LNCaP clone FGC (cell line): ENCODE measurements at places on chromosomes 5 and 9.
A peak's percentile ranks its signal among the peaks of the same experiment; 100 is the strongest.

DNA sequence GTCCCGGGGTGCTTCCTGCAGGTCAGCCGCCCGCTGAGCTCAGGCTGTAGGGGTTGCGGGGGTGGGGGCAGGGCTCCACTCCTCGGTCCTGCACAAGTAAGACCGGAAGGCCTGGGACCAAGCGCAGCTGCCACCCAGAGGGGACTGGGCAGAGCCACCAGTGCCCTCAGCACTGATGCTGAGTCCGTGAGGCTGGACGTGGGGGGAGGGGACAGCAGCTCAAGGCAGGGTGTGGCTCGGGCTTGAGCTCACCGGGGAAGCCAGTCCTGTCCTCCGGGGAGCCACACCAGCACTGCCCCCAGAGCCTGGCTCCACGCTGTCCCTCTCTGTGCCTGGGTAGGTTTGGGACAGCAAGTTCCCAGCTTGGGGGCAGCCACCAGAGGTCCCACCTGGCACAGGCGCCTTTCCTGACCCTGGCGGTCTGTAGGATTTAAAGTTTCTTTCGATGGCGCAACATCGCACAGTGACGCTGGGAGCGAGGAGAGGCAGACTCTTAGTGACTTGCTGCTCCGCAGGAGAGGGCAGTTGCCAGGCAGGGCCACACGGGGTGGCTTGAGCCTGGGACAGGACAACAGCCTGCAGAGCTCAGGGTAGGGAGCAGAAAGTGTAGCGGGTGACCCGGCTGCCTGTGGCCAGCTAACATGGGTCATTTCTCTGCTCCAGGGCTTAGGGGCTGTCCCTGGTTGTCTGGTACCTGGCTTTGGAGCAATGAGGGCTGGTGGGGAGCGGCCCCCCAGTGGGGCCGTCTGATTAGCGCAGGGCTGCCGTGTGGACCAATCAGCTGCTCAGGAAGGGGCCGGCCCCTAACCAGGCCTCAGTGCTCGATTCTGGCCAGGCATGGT lies 5.7 kb downstream of the LCN1 start:
- DNase-seq = no peak

GRCh38 chr9:14279671-14280070 lies 34.3 kb downstream of the NFIB start:
- no peak for DNase-seq

- no peak for DNase-seq
Measured at GRCh38 chr9:130854092-130854491, 19.0 kb downstream of the ABL1 start.

GRCh38 chr5:148912146-148912545 lies 85.7 kb downstream of the ADRB2 start:
- DNase-seq = no peak

GRCh38 chr9:114335745-114336144 lies 6.1 kb downstream of the ORM2 start:
- no peak for DNase-seq

- no peak for DNase-seq
Measured at GRCh38 chr9:112028242-112029221, 131.9 kb downstream of the UGCG start.

DNA sequence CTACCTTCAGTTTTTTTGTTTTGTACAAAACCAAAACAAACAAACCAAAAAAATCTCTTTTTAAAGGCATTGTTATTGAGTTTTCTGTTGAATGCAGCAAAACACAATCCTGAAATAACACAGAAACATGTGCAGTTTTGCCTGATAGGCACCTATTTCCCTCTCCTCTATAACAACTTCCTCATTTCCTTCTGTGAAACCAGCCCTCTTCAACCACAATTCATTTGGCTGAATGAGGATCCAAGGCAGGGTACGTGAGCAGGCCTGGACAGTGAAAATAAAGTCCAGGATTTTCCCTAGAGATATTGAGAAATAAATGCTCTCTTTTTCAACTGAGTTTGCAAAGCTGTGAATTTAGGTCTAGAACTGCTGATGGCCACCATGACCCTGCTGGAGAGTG lies 134.8 kb upstream of the LARP1 start:
- DNase-seq = no peak

DNA sequence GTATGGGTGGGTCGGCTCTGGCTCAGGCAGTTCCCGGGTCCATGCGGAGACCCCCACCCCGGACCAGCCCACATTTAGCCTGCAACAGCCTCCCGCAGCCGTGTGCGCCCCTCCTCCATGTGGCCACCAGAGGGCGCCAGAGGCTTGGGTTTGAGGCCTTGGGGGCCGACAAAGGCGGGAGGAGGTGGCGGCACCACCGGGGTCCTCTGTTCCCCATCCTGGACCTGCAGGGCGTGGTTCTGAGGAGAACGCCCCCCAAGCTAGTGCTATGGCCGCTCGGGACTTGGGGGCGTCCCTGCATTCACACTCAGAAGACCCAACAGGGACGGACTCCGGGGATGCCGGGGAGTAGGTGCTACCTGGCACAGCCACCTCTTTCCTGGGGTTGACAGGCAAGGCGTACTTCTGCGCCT lies 16.5 kb downstream of the ASS1 start:
- DNase-seq = no peak

DNA sequence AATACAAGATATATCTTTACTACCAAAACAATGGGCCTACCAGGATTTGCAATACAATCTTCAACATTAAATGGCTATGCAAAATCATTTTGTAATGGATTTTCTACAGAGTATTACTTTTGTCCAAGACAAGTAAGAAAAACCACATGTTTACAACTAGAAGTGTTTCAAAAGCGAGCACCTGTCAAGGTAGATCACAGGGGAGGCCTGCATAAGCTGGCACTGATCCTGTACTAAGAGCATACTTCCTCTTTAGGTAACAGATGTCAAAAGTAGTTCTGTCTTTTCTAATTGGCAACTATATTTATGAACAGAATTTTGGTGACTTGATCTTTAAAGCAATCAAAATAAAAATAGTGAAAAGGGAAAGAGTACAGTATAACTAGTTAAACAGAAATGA lies 249.0 kb downstream of the MLLT3 start:
- no peak for DNase-seq

- no peak for DNase-seq
Measured at GRCh38 chr5:126540631-126541030, 54.4 kb downstream of the ALDH7A1 start.

DNA sequence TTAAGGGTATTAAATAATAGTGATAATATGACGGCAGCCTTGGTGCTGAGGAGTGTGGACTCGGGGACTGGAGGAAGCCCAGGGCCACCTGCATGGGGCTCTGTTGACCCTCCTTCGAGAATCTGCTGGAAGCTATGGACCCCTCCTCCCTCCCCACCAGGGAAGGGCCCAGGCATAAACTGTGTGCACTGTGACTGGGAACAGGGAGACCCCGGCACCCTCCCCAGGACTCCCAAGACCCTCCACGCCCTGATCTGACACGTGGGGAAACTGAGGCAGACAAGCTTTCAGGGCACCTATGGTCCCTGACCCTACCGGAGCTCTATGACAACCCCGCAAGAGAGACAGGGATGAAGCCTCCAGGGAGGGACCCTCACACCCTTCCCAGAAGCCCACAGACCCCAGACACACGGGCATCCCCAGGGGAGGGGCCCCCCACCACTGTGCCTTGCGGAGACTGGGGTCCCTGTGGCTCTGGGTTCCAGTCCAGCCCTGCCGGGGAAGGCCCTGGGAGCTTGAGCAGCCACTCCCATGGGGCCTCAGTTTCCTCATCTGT lies 6.5 kb upstream of the EGFL7 start:
- DNase-seq = no peak

DNA sequence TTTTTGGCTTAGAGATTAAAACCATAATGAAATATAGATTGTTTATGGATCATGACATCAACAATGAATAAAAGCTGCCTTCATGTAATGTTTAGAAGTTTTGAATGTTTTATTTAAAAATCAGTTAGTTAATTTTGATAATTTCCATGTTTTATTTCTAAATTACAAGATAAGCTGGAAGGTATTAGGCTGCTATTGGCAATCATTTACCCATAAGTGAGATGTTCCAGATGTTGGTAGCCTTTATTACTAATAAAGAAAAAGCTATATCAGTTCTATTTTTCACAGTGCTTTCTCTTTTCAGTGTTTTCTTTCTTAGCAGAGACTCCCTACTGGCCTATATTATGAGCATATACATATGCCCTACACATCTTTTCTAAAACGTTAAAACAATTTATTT lies 347.0 kb downstream of the CSNK1G3 start:
- no peak for DNase-seq

DNA sequence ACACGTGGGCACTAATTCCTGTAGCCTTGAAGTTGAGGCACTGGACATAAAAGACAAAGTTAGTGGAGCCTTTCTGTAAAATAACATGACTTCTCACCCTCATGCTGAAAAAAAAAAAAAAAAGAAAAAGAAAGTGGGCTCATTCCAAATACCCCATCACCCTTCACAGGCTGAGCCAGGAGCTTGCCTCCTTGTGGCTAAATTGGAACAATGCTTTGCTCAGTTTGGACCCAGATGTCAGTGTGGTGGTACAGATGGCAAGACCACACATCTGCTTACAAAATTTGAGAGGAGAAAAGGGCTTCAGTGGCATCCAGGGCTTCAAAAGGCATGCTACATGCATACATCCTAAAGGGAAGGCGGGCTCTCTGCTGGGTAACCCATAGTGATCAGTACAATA lies 342.8 kb downstream of the EBF1 start:
- DNase-seq = no peak

- DNase-seq = no peak
Measured at GRCh38 chr5:153373130-153373498, 117.4 kb upstream of the GRIA1 start.

- no peak for DNase-seq
Measured at GRCh38 chr5:54756796-54757402, 228.5 kb downstream of the ESM1 start.

DNA sequence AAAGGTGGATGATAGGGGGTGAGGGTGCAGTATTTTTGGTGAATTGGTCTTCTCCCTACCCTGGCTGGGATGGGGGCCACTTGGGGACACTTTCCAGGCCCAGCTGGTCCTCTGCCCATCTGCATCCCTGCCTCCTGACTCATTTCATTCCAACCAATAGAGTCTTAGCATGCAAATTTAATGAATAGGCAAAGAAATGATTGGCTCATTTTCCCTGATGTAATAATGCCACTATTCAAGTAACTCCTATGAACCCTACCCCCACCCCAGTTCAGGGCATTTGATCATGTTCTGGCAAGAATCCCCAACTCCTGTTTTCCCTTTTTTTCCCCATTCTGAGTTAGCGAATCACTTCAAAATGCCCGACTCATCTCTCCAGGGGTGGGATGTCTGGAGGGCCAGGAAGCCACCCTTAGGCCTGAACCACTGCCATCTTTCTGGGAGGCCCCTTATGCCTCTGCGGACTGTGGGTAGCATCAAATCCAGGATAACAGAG lies 56.7 kb downstream of the PCDH1 start:
- peak; percentile 19 for DNase-seq

DNA sequence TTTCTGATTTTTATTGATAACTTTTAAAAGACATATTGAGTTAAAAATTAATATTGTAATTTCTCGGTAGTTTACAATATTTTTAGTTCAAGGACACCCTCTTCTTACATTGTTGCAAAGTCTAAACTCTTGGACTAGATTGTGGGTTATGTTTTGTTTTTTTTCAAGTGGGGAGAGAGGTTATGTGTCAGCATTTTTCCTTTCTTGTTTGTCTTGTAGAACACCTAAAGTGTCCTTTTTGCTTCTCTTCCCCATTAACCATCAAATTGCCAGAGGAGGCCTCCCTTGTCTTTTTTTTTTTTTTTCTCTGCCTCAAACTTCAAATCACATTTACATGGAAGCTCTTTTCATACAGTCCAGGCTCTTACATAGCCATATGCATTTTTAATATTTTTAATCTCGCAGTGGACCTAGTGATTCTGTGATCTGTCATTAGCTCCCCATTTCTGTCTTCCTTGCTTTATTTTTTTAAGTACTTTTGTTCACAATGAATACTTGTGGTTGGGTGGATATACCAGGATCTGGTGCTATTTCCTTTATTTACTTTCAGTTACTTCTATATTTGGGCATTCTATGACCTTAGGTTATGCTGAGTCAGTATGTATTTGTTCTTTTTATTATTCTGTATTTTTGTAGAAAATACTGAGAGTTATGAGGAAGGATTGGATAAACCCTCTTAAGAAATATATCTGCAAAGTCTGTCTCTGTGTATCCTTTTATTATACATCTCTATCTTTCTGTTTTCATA lies 2280.6 kb upstream of the ACO1 start:
- DNase-seq = no peak

- peak; percentile 85 for DNase-seq
Measured at GRCh38 chr5:168401880-168402279, 84.4 kb upstream of the RARS1 start.
